HFFc6 (cell line): ENCODE measurements at places on chromosomes 4 and X. TPM values are rescaled to one million over a fixed set of nuclear protein-coding genes. Genes with fewer than 3 reads are reported as not detected.
A peak's percentile ranks its signal among the peaks of the same experiment; 100 is the strongest.

Gene MAP3K15
- 0.23 and 0.26 TPM in 2 replicates for total RNA-seq

Gene ALB
- not detected in 3 replicates for total RNA-seq

DNA sequence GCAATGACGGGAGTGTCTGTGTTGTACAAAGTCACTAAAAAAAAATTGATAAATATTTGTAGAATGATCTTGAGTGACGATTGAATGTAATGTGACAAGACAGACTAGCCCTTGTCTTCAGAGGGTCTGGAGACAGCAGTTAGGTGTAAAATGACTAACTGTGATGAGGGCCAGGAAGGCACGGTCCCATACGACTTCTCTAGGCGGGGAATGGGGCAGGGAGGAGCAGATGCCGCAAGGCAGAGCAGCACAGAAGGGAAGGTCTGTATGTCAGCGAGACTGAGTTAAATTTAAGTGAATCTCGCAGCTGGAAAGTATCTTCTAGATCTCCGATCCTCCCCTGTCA is 405 bp downstream of the CENPE start:
- peak; percentile 17 for DNase-seq
- peak overlapping the region; percentile 90 for H3K4me3 ChIP-seq
- H3K27ac ChIP-seq, result peak overlapping the region; percentile 99
- peaks cover 10% of the 10 kb centered on the region; the same call in 1 of the 2 replicates for H3K36me3 ChIP-seq
- H3K4me1 ChIP-seq, result peaks cover 30% of the 10 kb centered on the region

DNA sequence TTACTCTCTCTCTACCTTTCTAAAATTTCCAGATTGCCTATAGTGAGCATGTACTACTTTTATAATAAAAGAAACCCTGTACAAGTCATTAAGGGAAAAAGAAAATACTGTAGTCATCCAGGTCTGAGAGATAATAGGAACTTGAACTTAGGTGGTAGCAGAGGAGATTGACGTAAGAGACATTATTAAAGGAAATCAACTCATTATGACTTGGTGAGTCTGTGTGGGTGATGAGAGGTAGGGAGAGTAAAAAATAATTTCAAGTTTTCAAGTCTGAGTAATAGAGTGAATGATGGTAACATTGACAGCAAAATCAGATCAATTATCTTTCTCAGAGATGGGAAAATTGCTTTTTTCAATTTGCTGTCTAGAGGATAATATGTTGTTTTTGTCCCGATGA is 44.0 kb upstream of the ZCCHC12 start:
- H3K27ac ChIP-seq, result peak overlapping the region; percentile 29; the same call in 1 of the 2 replicates
- no peak overlapping the region for H3K4me3 ChIP-seq
- H3K36me3 ChIP-seq, result 0 out of 2 replicates have a peak, but pooled peaks cover 3% of the 10 kb centered on the region
- peaks cover 10% of the 10 kb centered on the region for H3K4me1 ChIP-seq
- DNase-seq, result no peak

DNA sequence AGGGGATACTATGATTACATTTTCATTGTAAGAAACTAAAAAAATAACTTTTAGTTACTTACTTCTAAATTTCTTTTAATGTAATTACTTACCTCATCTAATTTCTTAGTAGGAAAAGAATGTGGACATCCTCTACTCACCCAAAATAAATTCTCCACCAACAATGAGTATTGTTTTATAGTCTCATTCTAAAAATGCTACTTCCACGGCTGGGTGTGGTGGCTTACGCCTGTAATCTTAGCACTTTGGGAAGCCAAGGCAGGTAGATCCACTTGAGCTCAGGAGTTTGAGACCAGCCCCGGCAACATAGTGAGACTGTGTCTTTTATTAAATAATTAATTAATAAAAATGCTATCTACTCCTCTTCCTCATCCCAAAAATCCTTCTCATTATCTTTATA is 99.8 kb downstream of the PPA2 start:
- no peaks in the 10 kb centered on the region for H3K36me3 ChIP-seq
- H3K27me3 ChIP-seq, result no peaks in the 10 kb centered on the region
- DNase-seq, result no peak

DNA sequence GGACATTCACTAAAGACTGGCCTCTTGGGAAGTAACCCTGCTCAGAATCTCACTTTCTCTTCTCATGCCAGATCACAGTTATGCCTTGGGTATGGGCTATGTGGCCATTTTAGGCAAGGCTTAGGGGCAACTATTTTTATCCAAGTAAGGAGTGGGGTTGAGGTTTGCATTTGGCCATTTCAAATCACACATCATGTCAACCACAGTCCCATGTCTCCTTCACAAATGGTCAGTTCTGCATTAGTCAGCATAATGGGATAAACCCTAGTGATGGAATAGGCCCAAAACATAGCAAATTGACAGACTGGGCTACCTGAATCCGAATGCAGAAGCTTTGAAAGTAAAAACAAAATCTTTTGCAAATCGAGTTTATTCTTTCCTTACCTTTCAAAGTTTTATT is 827 bp upstream of the RTL3 start:
- no peak overlapping the region for H3K4me3 ChIP-seq
- no peaks in the 10 kb centered on the region for H3K36me3 ChIP-seq
- H3K4me1 ChIP-seq, result peaks cover 44% of the 10 kb centered on the region

Gene HELQ
- total RNA-seq, result 10.9 to 11.5 TPM (median 11.4 TPM) in 3 replicates

GRCh38 chr4:99651811-99652485 is 5.7 kb downstream of the C4orf54 start:
- no peak overlapping the region for H3K27ac ChIP-seq
- no peaks in the 10 kb centered on the region for H3K36me3 ChIP-seq
- H3K27me3 ChIP-seq, result peaks cover 13% of the 10 kb centered on the region

DNA sequence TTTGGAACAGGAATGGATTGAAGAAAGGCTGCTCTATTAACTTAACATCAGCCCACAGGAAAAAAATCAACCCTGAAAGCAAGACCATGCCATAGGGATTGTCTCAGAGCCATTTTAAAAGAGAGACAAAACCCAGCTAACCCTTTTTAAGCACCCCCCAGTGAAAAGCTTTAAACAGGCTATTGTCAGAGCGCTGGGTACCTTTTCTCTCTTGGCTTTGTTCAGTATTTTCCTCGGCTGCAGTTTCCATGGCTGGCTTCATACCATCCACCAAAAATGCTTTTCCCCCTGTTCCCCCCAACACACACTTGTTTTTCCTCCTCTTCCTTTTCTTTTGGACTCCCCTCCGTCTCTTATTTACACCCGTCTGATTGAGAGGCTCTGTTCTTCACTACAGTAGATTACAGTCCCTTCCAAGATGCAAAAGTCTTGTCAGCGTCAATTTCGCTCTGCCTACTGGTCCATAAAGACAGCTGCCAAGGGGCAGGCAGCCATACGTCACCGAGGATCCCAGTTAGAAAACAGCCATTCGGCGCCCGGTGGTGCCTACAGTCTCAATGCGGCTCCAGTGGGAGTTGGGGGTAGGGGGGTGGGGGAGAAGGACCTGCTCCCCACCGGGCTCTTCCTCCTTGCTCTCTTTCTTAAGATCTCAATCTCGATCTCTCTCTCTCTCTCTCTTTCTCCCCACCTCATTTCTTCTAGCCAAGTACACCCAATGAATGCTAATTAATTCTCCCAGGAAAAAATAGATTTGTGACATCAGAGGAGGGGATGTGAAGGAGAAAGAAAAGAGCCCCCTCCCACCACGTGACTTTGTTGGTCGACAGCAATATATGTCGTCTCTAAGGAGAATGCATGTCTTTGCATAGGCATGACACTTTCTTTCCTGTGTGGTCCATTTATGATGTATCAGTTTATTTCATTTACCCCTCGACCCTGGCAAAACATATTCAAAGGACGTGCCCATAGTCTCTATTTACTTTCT is at the start of gene GPM6B:
GPM6B (minus strand) TSS at position 451 of the 985 bp plus-strand sequence; CDS start at position 262, 189 bp downstream.
- peaks cover 6% of the 10 kb centered on the region for H3K27me3 ChIP-seq
- H3K4me3 ChIP-seq, result no peak within 1 kb of the TSS
- H3K36me3 ChIP-seq, result no peaks in the 10 kb centered on the region
- no peak within 1 kb of the TSS for H3K27ac ChIP-seq
- no peaks in the 10 kb centered on the region for H3K4me1 ChIP-seq

DNA sequence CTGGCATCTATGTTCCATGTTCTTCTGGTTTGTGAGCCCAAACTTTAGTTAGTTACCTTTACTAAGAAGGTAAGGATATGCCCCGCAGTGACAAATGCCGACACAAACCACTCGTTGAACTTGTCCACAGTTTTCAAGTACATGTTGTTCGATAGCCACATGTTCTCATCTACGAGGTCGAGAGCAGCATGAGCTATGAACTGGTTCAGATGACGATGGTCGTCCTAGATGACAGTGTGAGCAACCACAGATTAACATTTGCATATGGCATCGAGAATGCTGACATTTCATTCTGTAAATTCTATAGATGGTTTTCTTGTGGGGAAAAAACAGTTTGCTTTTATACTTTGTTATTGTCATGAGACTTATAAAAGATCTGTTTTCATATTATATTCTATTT is 18.0 kb downstream of the TRAPPC2 start:
- H3K27ac ChIP-seq, result no peak overlapping the region; the same call in 1 of the 2 replicates
- DNase-seq, result no peak
- H3K27me3 ChIP-seq, result no peaks in the 10 kb centered on the region
- no peak overlapping the region for H3K4me3 ChIP-seq

Gene NOX1
- total RNA-seq, result not detected in 3 replicates

Gene NWD2
- not detected in 2 replicates for total RNA-seq

Gene HOPX
- total RNA-seq, result not detected in 3 replicates
